ENCODE measurements at places on chromosomes 12 and 14. TPM values are rescaled to one million over a fixed set of nuclear protein-coding genes. Genes with fewer than 3 reads are reported as not detected.

DNA sequence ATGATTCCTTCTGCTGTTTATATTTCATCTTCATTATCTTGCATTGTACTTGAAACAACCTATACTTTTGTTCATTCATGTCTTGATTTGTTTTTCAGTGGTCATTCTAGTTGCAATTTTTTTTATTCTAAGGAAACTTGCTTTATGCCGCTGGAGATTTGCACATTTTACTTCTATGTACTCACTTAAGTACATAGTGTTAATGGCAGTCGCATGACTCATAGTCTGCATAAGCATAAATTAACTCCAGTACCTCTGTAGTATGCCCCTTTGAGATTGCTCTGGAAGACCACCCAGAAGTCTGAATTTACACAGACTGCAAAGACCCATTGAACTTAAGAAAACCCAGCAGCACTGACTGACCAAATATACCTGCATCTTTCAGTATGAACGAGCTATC is 77.0 kb downstream of the MSRB3 start:
- H3K4me3 ChIP-seq = no peak overlapping the region
- H3K27me3 ChIP-seq = no peaks in the 10 kb centered on the region
- DNase-seq = no peak
- no peaks in the 10 kb centered on the region for H3K4me1 ChIP-seq

DNA sequence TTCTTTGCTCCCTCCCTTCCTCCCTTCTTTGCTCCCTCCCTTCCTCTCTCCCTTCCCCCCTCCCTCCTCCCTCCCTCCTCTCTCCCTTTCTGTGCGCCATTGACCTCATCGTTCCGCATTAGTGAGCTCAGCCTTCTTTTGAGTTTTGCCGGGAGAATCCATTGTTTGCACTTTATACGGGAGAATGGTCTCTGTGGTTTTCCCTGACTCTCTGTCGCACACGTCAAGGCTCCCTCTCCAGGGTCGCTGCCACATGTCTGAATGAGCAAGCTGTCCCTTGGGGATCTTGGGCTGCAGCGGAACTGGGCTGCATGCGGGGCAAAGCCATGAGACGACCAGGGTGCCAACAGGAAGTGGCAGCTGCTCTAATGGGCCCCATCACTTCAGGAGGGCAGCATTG is 118.5 kb downstream of the GLT1D1 start:
- no peaks in the 10 kb centered on the region for H3K4me1 ChIP-seq
- H3K27me3 ChIP-seq = no peaks in the 10 kb centered on the region
- no peak overlapping the region for H3K4me3 ChIP-seq
- no peaks in the 10 kb centered on the region for H3K36me3 ChIP-seq

DNA sequence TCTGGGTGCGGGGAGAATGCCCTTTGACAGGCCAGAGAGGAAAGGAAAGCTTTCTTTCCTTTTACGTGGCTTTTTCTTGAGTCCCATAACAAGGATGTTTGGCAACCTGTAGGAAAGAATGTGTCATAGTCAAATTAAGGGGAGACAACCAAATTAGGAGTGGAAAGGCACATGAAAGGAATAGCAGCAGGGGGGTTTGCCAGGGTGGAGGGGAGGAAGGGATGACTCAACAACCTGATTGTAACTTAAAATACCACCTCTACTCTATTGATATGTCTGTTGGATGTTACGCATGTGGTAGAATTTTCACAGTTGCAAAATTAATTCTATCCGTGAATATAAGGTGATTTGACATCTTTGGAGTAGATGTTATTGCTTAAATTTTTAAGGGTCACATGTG is 28.5 kb upstream of the MYBPC1 start:
- no peaks in the 10 kb centered on the region for H3K27me3 ChIP-seq
- no peak overlapping the region for H3K4me3 ChIP-seq
- DNase-seq = no peak
- no peaks in the 10 kb centered on the region for H3K4me1 ChIP-seq
- H3K27ac ChIP-seq = no peak overlapping the region
- no peaks in the 10 kb centered on the region for H3K36me3 ChIP-seq

GRCh38 chr12:82578725-82579124 is 108.0 kb upstream of the TMTC2 start:
- H3K27ac ChIP-seq = no peak overlapping the region
- H3K4me1 ChIP-seq = no peaks in the 10 kb centered on the region
- no peaks in the 10 kb centered on the region for H3K27me3 ChIP-seq
- no peak for DNase-seq
- no peaks in the 10 kb centered on the region for H3K36me3 ChIP-seq
- H3K4me3 ChIP-seq = no peak overlapping the region

DNA sequence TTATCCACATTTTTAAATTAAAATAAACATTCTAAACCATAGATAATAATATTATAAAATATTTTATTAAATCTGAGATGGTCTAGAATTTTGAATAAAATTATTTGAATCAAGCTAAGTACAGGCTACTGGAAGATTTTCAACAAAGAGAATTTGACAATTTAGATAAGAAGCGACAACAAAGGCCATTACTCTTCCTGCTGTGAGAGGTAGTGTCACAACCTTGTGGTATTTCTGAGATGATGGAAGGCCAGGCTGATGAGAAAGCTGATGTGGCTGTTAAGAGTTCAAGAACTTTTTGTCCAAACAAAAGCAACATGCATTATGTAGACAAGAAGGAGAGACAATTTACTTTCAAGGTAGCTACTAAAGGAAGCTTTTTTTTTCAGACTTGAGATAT is 43.7 kb upstream of the CNTN1 start:
- H3K36me3 ChIP-seq = no peaks in the 10 kb centered on the region
- no peaks in the 10 kb centered on the region for H3K4me1 ChIP-seq
- no peak overlapping the region for H3K27ac ChIP-seq
- H3K4me3 ChIP-seq = no peak overlapping the region
- DNase-seq = no peak

DNA sequence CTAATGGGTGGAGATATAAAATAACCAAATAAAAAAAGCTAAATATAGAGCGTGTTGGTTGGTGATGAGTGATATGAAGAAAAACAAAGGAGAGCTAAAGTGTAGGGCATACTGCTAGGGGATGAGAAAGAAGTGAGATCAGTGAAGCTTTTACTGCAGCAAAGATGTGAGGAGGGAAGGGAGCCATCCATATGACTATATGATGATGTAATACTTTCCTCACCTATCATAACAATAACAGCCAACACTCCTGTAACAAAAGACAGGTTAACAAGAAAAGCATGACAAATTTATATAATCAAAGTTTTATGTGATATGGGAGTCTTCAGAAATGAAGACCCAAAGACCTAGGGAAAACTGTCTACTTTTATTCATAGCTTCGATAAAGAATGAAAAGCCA is 57.4 kb upstream of the LRFN5 start:
- no peak overlapping the region for H3K27ac ChIP-seq
- no peaks in the 10 kb centered on the region for H3K36me3 ChIP-seq
- DNase-seq = no peak
- H3K4me3 ChIP-seq = no peak overlapping the region

- H3K4me1 ChIP-seq = no peaks in the 10 kb centered on the region
- DNase-seq = no peak
- H3K36me3 ChIP-seq = no peaks in the 10 kb centered on the region
- H3K27me3 ChIP-seq = no peaks in the 10 kb centered on the region
Observed at GRCh38 chr14:81963846-81964245, 430.2 kb upstream of the SEL1L start.

DNA sequence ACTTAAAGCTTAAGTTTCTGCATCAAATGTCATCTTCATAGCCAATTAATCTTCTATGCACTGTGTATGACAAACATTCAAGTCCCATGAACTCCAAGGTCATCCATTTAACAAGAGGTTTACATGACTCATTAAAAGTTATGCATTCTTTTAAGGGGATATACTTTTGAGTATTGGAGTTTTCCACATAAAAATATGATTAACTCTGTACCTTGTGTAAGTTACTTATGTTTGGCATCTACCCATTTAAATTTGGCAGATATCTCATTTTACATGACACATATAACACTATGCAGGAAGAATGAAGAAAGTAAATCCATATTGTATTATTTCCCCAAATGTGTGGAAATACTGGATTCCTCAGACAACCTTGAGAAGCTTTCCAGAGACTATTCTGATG is 240.2 kb downstream of the PAX9 start:
- no peaks in the 10 kb centered on the region for H3K36me3 ChIP-seq
- H3K4me3 ChIP-seq = no peak overlapping the region
- no peak for DNase-seq
- no peak overlapping the region for H3K27ac ChIP-seq
- no peaks in the 10 kb centered on the region for H3K4me1 ChIP-seq
- H3K27me3 ChIP-seq = no peaks in the 10 kb centered on the region

- peaks cover 23% of the 10 kb centered on the region for H3K4me1 ChIP-seq
- peak overlapping the region; percentile 88 for H3K27ac ChIP-seq
- no peaks in the 10 kb centered on the region for H3K27me3 ChIP-seq
- peak overlapping the region; percentile 89 for H3K4me3 ChIP-seq
- no peak for DNase-seq
Observed at GRCh38 chr12:106304001-106304421, 1.5 kb downstream of the TCP11L2 start.

DNA sequence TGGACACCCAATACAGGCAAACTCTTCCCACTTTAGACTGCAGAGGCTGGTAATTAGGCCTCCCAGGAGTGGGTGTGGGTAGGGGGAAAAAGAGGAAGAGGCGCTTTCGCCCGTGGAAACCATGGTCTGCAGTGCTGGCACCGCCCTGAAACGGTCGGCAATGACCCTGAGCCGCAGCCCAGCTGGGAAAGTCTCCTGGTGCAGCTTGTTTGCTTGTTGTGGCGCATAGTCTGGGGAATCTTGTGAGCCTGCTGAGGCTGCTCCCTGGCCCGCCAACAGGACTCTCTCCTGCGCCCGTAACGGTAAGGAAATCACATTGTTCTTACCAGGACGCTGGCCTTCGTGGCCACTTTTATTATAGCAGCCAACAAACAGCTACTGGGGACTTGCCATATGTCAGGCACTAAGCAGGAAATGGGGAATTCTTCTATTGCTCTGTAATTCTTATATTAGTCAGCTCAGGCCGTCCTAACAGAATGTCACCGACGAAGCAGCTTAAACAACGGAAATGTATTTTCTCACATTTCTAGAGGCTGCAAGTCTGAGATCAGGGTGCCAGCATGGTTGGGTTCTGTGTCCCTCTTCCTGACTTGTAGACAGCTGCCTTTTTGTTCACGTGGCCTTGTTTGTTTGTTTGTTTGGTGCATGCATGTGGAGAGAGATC is 52.5 kb upstream of the RIN3 start:
- H3K4me1 ChIP-seq = no peaks in the 10 kb centered on the region
- peak; percentile 17 for DNase-seq
- H3K36me3 ChIP-seq = no peaks in the 10 kb centered on the region
- H3K4me3 ChIP-seq = no peak overlapping the region
- no peaks in the 10 kb centered on the region for H3K27me3 ChIP-seq

- H3K27ac ChIP-seq = no peak overlapping the region
- no peaks in the 10 kb centered on the region for H3K36me3 ChIP-seq
- H3K27me3 ChIP-seq = no peaks in the 10 kb centered on the region
- no peak overlapping the region for H3K4me3 ChIP-seq
- no peak for DNase-seq
Observed at GRCh38 chr12:27620121-27620520, 76.1 kb upstream of the REP15 start.

DNA sequence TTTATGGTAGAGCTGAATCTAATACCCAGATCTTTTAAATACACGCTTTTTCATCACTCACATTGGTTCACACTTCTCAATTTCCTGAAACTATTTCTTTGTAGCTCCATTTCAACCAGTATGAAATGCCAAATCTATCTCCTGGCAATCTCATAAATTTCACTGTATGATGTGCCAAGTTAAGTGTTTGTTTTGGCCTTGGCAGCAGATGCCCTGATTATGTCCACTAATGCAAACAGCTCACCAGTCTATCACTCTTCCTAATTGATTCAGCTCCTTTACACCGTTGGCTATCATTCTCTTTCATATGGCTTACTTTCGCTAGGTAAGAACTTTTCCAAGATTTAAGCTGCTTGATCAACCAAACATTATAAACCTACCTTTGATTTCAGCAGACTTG is 58.6 kb downstream of the ZFC3H1 start:
- no peaks in the 10 kb centered on the region for H3K36me3 ChIP-seq
- no peak overlapping the region for H3K27ac ChIP-seq
- H3K4me1 ChIP-seq = no peaks in the 10 kb centered on the region
- H3K27me3 ChIP-seq = no peaks in the 10 kb centered on the region
- H3K4me3 ChIP-seq = no peak overlapping the region
- no peak for DNase-seq

DNA sequence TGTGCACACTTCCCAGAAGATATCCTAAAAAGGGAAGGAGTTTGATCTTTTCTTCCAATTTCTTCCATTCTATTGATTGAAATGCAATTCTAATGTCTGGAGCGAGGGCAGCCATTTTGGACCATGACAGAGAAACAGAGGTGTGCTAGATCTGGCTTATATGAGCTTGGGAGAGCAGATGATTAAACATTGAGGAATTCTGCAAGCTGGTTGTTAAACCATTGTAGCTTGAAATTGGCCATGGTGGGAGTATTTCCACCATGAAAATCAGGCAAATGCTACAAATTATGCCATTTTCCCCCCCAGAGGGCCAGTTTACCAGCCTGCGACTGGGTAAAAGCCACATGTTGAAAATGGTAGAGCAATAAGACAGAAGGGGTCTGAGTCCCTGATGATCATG is 155.0 kb downstream of the PAWR start:
- no peak overlapping the region for H3K27ac ChIP-seq
- no peaks in the 10 kb centered on the region for H3K36me3 ChIP-seq
- no peaks in the 10 kb centered on the region for H3K4me1 ChIP-seq
- no peaks in the 10 kb centered on the region for H3K27me3 ChIP-seq
- no peak for DNase-seq

- no peak for DNase-seq
- no peak overlapping the region for H3K4me3 ChIP-seq
- H3K4me1 ChIP-seq = peaks cover 87% of the 10 kb centered on the region
- no peaks in the 10 kb centered on the region for H3K36me3 ChIP-seq
- H3K27ac ChIP-seq = peak overlapping the region; percentile 53
- H3K27me3 ChIP-seq = no peaks in the 10 kb centered on the region
Observed at GRCh38 chr14:104694991-104695659, 5.7 kb downstream of the INF2 start.

DNA sequence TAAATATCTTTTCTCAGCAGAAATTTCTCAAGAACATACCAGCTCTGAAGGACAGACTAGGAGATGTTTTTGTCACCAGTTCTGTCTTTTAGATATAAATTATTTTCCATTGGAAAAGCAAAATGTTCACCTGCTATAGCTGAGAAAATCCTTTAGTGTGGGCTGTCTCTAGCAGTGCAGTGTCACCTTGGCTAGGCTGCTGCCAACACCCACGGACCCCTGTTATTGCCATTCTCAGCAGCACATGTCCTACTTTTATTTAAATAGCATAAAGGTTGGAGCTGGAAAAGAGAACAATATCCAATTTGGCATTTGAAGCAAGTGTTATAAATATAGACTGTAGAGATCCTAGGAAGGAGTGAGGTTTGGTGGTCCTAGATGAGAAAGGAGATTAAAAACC is 156.4 kb downstream of the TPH2 start:
- H3K27ac ChIP-seq = no peak overlapping the region
- no peaks in the 10 kb centered on the region for H3K27me3 ChIP-seq
- H3K36me3 ChIP-seq = no peaks in the 10 kb centered on the region
- H3K4me3 ChIP-seq = no peak overlapping the region
- H3K4me1 ChIP-seq = no peaks in the 10 kb centered on the region

GRCh38 chr12:34625116-34625515 is 602.8 kb downstream of the ALG10 start:
- no peak overlapping the region for H3K4me3 ChIP-seq
- H3K36me3 ChIP-seq = no peaks in the 10 kb centered on the region
- H3K4me1 ChIP-seq = no peaks in the 10 kb centered on the region
- no peak for DNase-seq
- no peaks in the 10 kb centered on the region for H3K27me3 ChIP-seq

Gene GALNT9
- 1.1 TPM for total RNA-seq

Gene SLC8A3
- total RNA-seq = 0.39 TPM

Gene FIGNL2
- total RNA-seq = 2.1 TPM

Gene NANOG
- total RNA-seq = 1.1 TPM

Gene VRK1
- 49.2 TPM for total RNA-seq

Gene KLRF2
- total RNA-seq = 0.79 TPM

Gene SERPINA6
- not detected for total RNA-seq

Gene TAS2R8
- not detected for total RNA-seq

Measured in testis (tissue), 5 donors.